NCI-H69 (cell line): ENCODE measurements at places on chromosomes 6 and 20.
A peak's percentile ranks its signal among the peaks of the same experiment; 100 is the strongest.

DNA sequence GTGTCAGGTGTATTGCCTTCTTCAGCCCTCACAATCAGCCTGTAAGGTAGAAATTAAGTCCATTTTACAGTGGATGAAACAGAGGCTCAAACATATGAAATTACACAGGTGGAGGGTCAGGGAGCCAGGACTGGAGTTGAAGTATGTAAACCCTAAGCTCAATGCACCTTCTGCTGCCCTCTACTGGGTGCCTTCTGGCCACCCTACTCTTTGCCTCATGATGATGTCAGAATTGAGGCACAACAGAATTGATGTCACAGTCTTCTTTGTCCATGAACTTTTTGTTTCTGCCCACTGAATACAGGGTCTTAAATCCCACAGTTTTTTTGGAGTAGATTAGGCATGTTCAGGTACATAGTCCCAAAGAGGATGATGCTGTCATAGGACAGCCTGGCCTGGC lies 400.8 kb upstream of the CHD6 start:
- peak; percentile 40 for DNase-seq

GRCh38 chr6:16669227-16669626 lies 92.0 kb downstream of the ATXN1 start:
- peak; percentile 72 for DNase-seq

GRCh38 chr6:18598551-18599264 lies 211.6 kb downstream of the RNF144B start:
- DNase-seq: no peak

DNA sequence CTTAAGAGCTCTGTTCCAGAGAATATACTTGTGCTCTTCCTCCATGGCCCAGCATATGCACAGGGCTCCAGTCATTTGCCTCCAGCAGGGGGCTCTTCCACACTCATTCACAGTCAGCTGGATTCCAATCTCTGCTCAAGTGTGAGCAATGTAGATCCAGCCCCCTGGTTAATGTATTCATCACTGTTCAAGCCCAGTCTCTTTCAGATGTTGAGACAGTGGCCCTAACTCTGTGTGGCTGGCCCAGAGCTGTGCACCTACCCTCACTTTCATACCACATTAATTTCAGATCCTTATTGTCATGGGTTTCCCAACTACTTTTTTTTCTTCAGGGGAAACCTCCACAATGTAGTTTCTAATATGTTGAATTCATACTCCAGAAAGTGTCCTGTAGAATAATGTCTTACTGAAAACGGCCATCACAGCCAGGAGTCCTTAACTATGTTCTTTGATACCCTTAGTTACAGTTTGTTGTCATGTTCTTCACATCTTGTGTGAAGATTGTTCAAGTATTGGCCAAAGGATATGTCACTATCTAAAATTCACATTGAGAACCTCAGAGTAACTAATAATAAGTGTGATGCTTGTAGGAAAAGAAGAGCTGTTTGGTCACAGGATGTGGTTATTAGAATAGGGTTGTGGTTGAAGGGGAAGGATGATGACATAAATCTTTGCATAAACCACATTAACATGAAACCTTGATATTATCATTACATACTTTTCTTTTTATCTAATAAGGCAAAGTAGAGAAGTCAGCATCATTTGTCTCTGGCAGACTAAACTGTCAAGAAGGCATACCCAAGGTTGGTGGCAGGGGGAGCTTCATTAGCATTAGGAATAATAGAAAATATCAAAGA lies 14.4 kb upstream of the HLA-DQA1 start:
- DNase-seq: peak; percentile 31

- DNase-seq: no peak
Observed at GRCh38 chr6:38476888-38477287, 162.8 kb downstream of the BTBD9 start.

- peak; percentile 97 for DNase-seq
Observed at GRCh38 chr6:41505122-41506049, 40.8 kb upstream of the FOXP4 start.

- DNase-seq: no peak
Observed at GRCh38 chr20:46269372-46269771, 38.9 kb downstream of the CDH22 start.

- DNase-seq: no peak
Observed at GRCh38 chr6:148309301-148309700, 33.3 kb upstream of the SASH1 start.

DNA sequence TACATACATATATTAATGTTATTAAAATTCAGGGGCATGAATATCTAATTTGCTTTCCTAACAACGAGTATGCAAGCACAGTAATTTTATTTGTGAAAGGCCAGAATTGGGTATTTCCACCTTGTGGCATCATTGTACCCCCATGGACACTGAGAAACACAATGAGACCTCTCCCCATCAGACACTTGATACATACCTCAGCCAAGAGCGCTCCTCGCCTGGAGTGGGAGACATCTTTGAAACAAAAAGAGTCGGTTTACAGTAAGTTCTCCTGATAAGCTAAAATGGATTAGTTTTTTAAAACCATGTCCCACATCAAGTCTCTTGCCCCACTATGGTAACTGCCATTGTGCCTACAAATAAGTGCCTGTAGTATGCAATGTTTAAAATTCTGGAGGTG lies 2.1 kb downstream of the CNR1 start:
- peak; percentile 11 for DNase-seq

GRCh38 chr6:87908978-87909811 lies 138.4 kb upstream of the SPACA1 start:
- no peak for DNase-seq

DNA sequence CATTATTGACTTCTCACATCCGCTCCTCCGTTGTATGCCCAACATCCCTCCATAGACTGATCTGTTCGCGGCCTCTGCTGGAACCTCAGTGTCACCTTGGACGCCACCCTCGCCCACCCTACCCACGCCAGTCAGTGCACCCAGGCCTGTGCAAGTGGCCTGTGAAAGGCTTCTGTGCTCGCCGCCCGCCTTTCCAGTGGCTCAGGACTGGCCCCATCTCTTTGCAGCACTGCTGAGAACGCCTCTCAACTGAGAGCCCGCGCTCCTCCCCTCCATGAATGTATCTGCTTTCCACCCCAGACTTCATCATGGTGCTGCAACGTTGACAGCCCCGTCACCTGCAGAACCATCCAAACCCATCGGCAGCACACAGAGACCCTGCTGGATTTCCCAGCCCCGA lies 227.3 kb upstream of the QKI start:
- DNase-seq: no peak

DNA sequence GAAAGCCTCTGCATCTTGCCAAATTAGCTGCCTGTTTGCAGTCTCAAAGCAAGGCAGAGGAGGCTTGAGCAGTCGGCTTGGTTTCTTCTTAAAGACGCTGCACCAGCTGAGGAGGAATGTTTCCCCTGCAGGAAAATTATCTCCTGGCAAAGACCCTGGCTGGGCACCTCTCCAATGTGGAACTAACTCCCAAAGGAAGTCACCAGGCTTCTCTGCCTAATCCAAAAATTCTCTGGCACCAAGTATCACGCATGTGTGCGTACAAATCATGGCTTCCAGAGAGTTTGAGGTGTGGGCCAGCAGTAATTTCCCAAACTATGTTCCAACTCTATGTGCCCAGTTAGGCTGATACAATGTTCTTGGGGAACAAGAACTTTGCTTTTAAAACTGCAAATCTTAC lies 176.2 kb downstream of the KIF16B start:
- DNase-seq: no peak

- DNase-seq: no peak
Observed at GRCh38 chr6:142339968-142340658, 38.3 kb downstream of the ADGRG6 start.

DNA sequence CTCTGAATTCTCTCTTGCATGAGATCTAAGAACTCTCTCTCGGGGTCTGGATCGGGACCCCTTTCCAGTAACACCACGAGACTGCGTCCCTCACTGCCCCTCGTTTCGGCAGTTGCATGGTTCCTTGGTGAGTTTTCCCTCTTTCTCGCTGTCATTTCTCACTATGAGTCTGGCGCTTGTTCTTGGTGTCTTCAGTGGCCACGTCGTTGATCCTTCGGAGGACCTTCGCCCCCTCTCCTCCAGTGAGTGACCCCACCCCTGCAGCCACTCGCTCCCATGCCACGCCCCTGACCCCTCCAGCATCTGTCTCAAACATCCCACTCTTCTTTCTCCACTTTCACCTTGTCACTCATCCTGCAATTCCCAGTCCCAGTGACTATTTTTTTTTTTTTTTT lies 23.0 kb downstream of the SYNJ2 start:
- DNase-seq: no peak

DNA sequence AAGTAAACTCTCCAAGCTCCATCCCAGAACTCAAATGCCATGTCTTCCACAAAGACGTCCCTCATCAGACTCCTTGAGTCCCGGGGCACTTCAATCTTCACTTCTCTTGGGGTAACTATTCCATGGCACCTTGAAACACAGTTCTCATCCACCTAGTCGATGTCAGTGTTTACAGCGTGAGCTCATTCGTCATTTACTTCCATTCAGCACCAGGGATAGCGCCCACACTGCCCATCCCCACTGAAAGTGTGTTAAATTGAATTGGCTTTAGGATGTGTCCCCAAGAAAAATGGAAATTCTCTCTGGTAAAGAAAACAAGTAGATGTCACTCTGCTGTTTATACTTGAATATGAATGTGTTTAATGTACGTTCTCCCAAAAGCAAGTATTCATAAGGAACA lies 31.3 kb downstream of the KCNK15 start:
- no peak for DNase-seq

- DNase-seq: no peak
Observed at GRCh38 chr20:40883097-40883496, 145.5 kb upstream of the TOP1 start.

- DNase-seq: peak; percentile 60
Observed at GRCh38 chr6:44431118-44431725, 43.7 kb downstream of the CDC5L start.

DNA sequence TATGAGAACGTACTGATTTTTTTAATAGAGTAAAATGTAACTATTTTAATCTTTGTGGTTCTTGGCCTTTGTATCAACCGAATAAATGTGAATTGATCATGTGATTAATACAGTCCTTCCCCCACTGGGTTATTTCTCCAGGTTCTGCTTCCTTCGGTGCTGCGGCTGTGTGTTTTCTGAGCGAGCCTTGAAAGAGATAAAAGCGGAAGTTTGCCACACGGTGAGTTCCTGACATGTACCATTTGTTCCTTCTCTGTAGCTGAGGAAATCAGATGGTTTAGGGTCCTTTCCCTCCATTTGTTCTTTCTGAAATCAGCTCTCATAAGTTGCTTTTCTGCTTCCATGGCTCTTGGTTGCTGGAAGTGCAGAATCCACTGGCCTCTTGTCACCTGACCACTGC lies 15.5 kb downstream of the RTF2 start:
- DNase-seq: no peak

DNA sequence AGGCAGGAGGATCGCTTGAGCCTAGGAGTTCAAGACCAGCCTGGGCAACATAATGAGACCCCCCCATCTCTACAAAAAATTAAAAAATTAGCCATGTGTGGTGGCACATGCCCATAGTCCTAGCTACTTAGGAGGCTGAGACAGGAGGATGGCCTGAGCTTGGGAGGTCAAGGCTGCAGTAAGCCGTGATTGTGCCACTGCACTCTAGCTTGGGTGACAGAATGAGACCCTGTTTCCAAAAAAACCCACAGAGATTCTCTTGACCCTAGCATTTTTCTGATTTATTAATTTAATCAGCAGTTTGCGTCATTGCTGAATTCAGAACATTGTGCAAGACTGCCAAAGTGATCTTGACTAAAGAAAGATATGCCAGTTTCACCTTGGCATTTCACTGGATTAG lies 36.8 kb downstream of the KDM1B start:
- no peak for DNase-seq

DNA sequence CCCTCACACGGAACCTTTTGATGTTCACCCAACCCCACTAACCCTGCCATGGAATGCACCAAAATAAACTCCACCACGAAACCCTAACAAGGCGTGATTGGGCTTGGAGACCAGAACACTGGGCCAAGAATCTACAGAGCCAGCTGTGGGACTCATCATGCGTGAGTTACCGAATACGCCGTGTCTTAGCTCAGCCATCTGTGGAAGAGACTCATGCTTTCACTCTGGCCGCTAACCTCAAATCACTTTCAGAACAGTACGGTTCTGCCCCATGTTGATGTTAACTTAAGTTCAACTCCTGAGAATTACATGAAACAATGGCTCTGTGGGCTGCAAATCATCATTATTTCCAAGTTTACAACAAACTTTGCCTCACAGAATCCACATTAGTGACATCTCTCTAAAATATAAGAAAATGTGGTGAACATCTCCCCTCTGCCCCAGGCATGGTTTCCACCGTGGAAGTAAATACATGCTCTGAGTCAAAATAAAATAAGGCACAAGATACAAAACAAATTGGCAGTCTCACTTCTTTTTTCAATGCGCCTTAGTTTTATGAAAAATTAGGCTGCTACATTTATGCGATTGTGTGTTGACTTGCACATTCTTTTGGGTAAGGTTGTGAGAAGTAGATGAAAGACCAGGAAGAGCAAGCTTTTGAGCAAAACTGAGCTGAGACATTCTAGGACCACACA lies 308.9 kb upstream of the EXOC2 start:
- no peak for DNase-seq

GRCh38 chr20:44212792-44213191 lies 2.2 kb upstream of the OSER1 start:
- DNase-seq: no peak

DNA sequence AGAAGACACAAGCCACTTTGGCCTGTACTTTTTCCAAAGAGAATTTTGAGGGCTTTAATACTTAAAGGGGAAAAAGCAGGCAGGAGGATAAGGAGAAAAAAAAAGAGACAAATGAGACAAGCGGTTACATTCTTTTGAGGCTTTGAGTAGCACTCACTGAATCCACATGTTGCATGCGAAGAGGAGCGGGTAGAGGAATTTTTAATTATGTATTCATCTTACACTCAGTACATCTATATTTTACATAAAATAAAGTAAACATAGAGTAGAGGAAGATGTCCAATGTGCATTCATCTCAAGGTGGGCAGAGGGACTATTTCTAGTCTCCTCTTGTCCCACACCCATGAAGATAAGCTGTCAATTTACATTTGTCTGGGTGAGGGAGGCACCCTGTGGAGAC lies 266.9 kb downstream of the CD109 start:
- DNase-seq: no peak

- no peak for DNase-seq
Observed at GRCh38 chr20:33015114-33015484, 7.6 kb downstream of the BPIFB2 start.

GRCh38 chr6:113352029-113352801 lies 504.9 kb upstream of the MARCKS start:
- DNase-seq: no peak

GRCh38 chr6:33183071-33183683 lies 9.1 kb downstream of the COL11A2 start:
- DNase-seq: no peak

DNA sequence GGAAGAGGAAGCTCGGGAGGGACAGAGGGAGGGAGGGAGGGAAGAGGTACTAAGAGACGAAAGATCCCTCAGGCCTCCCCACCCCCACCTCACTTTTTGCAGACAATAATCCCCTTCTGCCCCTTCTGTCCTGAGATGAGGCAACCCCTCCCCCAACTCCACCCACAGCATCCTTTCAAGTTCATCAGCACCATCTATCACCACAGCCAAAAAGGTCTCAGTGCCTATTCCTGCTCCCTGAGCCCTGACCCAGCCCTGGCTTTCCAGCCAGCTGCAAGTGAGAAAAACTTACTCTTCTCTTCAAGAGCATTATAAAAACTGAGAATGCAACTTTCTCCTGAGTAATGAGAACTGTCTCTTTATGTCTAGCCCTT lies 133.2 kb upstream of the LRFN2 start:
- no peak for DNase-seq

- no peak for DNase-seq
Observed at GRCh38 chr20:59006864-59007664, at the start of gene CTSZ. Gene CTSZ (minus strand): TSS chr20:59007254. CDS start chr20:59007128, 126 bp downstream.
